Bronchial epithelial cell (primary cell): ENCODE measurements at places on chromosomes 12 and 14. TPM values are rescaled to one million over a fixed set of nuclear protein-coding genes. Genes with fewer than 3 reads are reported as not detected.
A peak's percentile ranks its signal among the peaks of the same experiment; 100 is the strongest.

DNA sequence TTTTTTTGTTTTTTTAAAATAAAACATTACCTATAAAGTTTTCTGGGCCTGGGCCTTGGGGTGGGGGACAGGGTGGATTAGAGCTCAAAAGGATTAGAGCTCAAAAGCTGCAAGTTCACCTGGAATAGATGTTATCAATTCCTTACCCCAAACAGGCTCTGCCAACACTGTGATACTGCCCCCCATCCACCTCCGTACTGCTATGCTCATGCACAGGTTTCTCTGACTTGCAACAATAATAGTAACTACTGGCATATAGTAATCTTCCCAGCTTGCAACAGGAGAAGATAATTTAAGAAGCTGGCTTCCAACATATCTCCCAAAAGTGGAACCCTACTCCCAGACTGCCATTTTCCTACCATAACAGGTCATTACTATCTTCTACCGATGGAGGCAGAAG lies 51.3 kb upstream of the SLCO1C1 start:
- DNase-seq: no peak

DNA sequence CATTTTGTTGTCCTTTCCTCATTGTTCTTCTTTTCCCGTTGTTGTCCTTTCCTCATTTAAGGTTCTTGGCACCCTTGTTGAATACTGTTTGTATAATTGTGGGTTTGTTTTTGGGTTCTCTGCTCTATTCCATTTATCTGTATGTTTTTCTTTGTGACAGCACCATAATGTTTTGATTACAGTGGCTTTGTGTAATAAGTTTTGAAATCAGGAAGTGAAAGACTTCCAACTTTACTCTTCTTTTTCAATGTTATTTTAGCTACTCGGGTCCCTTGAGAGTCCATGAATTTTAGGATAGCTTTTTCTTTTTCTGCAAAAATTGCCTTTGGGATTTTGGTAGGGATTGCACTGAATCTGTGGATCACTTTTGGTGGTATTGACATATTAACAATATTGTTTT lies 28.1 kb downstream of the ETNK1 start:
- no peak for DNase-seq

- no peak for DNase-seq
Observed at GRCh38 chr12:24565300-24565699, 383.6 kb downstream of the BCAT1 start.

- peak; percentile 10 for DNase-seq
Observed at GRCh38 chr14:24911324-24912109, 138.4 kb downstream of the STXBP6 start.

GRCh38 chr12:55724940-55725309 lies 3.9 kb downstream of the CD63 start:
- DNase-seq: no peak

TAS2R19 gene
- total RNA-seq: 2.4 and 3.9 TPM in 2 replicates

- peak; percentile 40 for DNase-seq
Observed at GRCh38 chr12:56687223-56688128, 608 bp downstream of the PTGES3 start.

GRCh38 chr12:21434699-21435098 lies 2.8 kb upstream of the PYROXD1 start:
- DNase-seq: no peak

GABARAPL1 gene
- 21.3 and 32.9 TPM in 2 replicates for total RNA-seq

DNA sequence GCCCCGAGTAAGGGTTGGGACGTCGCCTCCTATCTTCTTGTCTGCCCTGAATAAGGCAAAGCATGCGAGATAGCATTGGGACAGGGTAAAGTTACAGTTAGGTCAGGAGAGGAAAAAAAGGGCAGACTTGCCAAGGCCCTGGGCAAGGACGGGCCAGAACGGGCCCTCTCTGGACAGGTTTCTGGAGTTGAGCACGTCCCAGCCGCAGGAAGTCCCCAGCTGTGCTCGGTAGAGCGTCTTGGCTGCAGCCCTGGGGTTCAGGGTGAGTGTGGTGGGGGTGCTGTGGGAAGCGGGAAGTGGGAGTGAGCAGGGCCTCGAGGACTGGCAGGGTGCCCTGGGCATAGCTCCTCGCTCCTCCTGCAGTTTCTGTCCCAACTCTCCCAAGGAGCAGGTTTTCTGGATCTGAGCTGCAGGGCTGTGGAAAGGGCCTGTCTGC lies 5.4 kb downstream of the RPS6KL1 start:
- peak; percentile 11 for DNase-seq

GRCh38 chr12:92408072-92408900 lies 262.6 kb upstream of the BTG1 start:
- peak; percentile 47 for DNase-seq

DNA sequence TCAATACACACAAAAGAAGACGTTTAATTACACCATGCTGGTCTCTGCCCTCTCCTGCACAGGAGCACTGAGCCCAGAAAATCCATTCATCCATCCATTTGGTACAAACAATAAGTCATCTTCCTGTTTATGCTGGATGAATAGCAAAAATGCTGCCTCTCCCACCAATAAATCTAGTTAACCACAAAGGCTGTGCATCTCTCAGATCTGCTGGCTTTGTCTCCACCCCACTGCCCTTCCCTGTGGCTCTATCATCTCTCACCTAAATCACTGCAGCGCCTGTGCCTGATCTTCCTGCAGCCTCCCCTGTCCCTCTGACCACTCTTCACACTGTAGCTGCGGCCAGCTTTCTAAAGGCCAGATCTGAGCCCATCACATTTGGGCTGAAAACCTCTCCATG lies 72.9 kb upstream of the DDX11 start:
- DNase-seq: no peak

TAS2R13 gene
- 0.38 and 1.1 TPM in 2 replicates for total RNA-seq

OR10G3 gene
- not detected in 2 replicates for total RNA-seq

MYH7 gene
- total RNA-seq: not detected in 2 replicates

AQP6 gene
- total RNA-seq: under 0.01 TPM in 1 of 2 replicates, not detected in the other

PZP gene
- total RNA-seq: not detected in 2 replicates

CD163L1 gene
- not detected in 2 replicates for total RNA-seq

DNA sequence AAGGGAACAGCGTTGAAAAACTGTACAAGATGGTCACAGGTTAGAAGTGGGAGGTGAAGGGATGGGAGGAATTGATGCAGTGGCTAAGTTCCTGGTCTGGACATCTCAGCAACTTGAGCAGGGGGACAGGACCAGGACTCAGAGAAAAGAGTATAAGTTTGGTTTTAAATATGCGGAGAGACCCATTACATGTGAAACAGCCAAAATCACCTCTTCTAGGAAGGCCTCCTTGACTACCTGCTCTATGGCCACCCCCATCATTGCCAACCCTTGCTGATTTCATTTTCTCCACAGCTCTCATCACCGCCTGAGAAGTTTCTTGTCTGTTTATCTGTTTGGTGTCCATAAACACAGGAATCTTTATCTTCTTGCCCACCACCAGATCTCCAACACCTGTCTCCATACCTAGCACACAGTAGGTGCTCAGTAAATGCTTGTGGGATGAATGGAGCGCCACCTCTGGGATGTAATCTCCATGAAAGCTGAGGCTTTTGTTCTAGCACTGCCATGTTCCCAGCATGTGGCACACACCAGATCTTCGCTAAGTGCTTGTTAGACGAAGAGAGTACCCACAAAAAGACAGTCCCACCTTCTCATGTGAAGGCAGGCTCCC lies 11.2 kb upstream of the PHETA1 start:
- DNase-seq: no peak

DNA sequence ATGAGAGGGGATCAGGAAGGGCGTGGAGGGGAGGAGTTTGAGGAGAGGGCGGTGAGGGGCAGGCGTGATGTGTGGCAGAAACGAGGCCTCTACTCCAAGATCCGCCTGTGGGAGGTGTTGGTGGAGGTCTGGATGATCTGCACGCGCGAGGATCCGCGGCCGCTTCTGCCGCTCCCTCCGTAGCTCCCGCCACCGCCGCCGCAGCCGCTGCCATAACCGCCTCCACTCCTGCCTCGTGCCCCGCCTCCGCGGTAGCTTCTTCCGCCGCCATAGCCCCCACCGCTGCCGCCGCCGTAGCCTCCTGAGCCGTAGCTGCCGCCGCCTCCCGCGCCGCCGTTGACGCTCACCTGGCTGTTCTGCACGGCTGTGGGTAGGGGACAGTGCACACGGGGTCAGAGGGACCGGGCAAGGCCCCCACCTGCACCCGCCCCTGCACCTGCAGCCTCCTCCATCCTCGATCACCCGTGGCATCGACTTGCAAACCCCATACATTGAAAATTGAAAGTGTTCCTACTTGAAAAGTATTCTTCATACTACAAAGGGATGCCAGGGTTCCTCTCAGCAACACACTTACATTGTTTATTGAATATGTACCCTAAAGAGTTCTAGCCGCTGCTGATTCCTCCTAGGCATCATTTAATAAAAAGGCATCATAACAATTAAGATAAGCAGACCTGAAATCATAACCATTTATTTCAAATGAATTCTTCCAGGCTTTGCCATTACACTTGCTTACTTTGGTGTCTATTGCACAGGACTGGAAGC lies 11.1 kb upstream of the KRT1 start:
- no peak for DNase-seq

DNA sequence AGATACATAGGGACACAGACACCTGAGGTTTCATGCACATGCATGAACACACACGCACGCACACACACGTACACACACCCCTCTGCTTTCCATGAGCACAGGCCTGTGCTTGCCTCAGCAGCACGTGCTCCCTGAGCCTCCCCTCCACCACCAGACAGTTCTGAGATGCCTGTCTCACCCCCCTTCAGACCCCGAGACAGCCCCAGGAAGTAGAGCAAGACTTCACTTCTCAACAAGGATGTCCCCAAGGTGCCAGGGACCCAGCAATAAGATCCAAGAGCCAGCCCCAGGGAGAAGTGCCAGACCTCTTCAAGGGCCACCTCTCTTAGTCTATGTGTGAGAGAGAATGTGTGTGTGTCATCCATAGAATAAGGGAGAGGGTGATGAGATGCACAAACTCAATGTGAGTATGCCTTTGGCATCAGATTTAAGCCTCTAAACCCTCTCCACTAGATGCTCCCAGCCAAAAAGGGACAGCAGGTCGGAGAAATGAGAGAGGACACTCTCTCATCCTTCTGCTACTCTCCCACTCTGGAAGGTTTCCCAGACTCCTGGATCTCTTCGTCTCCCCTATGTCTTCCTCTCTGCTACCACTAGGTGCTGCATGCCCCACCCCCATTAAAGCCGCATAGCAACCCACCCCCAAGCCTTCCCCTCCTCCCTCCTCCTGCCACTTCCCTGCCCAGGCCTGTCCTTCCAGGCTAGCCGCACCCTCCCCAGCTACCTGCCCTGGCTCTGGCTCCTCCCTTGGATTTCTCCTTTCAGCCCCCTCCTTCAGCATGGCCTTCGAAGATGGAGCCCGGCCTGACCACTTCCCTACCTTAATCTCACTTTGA lies 7.7 kb downstream of the RARG start:
- DNase-seq: peak; percentile 78

DNA sequence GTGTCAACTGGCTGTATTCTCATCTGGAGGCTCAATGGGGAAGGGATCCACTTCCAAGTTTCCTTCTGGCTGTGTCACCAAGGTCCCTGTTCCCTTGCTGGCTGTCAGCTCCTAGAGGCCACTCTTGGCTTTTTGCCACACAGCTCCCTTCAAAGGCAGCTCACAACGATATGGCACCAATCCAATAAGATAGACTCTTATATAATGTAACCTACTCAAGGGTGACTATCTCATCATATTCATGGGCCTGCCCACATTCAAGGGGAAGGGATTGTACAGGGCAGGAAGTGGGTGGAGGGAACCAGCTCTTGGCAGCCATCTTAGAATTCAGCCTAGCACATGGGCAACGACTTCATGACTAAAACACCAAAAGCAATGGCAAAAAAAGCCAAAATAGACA lies 98.7 kb upstream of the PLXNC1 start:
- DNase-seq: no peak

GRCh38 chr12:108814462-108815211 lies 42.7 kb downstream of the SSH1 start:
- peak; percentile 99 for DNase-seq

DNA sequence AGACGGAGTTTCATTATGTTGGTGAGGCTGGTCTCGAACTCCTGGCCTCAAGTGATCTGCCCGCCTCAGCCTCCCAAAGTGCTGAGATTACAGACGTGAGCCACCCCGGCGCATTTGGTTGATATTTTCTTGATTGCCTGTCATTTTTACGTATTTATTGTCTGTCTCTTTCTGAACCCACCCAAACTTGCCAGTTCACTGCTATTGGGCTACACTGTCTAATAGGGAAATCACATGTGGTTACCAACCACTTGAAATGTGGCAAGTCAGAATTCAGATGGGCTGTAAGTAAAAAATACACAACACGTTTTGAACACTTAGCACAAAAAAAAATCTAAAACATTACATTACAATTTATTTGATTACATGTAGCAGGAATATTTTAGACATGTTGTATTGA lies 2.1 kb downstream of the WSB2 start:
- no peak for DNase-seq

GRCh38 chr12:58528271-58528670 lies 392.0 kb downstream of the LRIG3 start:
- no peak for DNase-seq

DNA sequence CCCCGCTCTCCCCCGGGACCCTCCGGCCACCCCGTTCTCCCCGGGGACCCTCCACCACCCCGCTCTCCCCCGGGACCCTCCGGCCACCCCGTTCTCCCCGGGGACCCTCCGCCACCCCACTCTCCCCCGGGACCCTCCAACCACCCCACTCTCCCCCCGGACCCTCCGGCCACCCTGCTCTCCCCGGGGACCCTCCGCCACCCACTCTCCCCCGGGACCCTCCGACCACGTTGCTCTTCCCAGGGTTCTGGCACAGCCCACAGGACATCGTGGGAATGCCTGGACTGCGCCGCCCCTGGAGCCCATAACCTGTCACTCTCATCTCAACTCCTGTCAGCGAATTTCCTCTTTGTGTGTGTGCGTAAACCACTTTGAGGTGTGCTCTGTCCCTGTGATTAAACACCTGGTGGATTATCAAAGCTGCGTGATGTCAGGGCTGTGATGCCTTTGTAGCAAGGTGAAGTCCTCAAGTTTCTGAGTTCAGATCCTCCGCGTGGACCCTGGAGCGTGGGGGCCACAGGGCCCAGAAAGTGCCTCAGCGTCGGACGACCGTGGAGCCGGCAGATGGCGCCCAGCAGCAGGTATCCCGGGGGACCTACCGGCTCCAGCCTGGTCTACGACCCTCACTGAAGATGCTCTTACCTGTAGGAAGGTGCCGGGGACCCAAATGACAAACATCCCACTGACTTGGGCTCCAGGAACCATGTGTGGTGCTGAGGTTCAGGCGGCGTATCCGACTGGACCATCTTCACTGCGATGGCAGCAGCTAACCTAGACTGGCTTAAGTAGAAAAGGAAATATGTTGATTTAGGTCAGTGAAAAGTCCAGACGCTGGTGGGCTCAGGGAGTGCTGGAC lies 63.2 kb upstream of the GALNT9 start:
- DNase-seq: no peak

DNA sequence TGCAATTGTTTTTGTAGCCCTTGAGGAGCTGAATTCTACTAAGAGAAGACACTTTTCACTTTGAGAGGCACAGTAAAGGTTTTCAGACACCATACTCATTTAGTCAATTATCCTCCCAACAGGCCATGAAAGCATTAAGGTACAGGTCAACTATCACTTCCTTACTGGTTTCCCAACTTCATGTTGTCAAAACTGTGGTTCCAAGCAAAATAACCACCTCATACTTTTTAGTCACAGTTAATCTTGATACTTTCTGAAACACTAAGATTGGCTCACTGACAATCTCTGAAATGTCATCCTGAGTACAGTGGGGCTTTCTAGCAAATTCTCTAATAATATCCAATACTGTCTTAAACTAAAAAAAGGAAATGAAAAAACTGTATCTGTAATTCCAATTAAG lies 71.7 kb downstream of the SLC2A13 start:
- DNase-seq: no peak
